ELR (cell line): ENCODE measurements at places on chromosomes 11 and 22.

- DNase-seq = peak; percentile 29
Measured at GRCh38 chr11:18012122-18012905, 533 bp downstream of the SERGEF start.

DNA sequence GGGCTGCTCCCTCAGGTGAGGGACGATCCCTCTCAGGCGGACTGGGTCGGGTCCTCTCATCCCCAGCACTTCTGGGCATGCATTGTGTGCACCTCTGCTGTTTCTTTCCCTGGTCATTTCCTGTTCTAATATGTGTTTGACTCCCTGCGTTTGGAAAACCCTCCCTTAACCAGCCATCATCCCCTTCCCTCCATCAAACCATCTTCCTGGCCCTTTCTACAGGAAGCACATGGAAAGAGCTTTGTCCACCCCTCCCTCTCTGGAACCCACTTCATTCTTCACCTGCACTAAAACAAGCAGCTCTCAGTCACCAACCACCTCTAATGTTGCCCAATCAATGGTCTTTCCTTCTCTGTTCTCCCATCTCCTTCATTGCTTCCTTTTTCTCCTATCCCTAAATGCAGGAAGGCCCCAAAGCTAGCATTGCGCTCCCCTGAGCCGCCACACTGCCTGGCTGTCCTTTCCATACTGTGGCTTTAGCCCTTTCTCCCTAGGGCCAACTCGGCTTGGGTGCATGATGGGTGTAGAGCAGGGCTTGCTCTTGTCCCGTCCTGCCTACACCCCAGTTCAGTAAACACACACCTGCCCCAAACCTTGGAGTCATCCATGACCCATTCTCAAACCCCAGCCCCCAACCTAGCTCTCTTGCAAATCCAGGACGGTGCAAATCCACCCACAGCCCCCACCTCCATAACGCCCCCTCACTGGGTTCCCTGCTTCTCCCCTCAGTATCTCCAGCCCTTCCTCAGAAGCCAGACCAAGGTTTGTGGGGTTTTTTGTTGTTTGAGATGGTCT lies 5.4 kb upstream of the GAS2L1 start:
- peak; percentile 17 for DNase-seq

DNA sequence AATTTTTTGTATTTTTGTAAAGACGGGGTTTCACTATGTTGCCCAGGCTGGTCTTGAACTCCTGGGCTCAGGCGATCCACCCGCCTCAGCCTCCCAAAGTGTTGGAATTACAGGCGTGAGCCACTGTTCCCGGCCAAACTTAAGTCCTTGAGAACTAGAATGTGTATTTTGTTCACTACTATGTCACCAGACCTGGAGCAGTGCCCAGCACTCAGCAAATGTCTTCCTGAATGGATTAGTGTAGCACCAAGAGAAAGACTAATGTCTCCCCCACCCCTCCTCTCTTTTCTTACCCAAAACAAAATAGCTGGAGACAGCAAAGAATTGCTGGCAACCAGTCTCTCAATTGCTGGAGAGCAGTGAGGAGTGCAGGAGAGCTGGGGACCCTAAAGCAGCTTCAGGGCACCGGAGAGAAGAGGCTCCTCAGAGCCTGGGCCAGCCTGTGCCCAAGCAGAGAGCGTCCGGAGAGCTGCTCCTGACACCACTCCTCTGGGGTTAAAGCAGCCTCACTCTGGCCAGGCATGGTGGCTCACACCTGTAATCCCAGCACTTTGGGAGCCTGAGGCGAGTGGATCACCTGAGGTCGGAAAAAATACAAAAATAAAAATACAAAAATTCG lies 14.9 kb downstream of the SLC25A18 start:
- no peak for DNase-seq

- DNase-seq = no peak
Measured at GRCh38 chr22:17403906-17404305, 34.6 kb downstream of the CECR2 start.

DNA sequence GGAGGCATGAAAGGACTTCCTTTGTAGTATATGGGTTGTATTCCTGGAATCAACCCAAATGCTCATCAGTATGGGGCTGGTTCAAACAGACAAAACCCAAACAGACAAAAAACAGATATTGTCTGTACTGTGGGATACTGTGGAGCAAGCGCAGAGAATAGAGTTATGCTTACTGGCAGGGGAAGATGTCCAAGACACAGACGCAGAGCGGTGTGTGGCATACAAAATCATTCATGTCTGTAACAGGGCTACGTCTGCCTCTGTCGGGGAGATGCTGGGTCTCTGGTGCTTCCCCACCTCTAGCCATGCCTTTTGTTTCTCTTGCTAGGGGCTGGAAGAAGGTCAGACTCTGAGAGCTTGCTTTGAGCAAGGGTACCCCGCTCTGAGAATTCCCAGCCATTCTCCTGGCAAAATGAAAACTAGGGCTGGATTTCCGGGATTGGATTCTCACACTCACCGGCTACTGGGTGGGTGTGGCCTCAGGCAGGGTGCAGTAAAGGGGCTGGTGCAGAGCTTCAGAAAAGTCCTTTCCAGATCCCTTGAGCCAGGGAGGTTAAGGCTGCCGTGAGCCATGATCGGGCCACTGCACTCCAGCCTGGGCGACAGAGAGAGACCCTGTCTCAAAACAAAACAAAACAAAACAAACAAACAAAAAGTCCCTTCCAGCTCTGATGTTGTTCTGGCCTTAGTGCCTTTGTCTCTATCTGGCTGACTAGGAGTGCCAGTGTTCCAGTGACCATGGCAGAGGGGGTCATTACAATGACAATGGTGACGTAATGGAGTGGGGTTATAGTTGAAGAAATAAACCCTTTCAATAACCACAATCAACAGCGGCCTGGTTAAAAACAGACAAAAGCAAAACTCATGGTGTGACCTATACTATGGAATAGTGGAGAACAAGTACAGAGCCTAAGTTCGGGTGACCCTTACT lies 2.9 kb upstream of the ABCC8 start:
- DNase-seq = peak; percentile 43

GRCh38 chr22:38761202-38762162 lies 5.7 kb upstream of the SUN2 start:
- DNase-seq = no peak
